Stimulated activated CD4-positive, alpha-beta T cell treated with anti-CD3 and anti-CD28 coated beads, Interleukin-1b, Interleukin-23, amount 100 ng/mL, for 4 hours (primary cell): ENCODE measurements at places on chromosomes 2 and 18.
A peak's percentile ranks its signal among the peaks of the same experiment; 100 is the strongest.

- DNase-seq: no peak
These were observed 679 bp downstream of the TSGA10 start for GRCh38 chr2:99153921-99154604.

DNA sequence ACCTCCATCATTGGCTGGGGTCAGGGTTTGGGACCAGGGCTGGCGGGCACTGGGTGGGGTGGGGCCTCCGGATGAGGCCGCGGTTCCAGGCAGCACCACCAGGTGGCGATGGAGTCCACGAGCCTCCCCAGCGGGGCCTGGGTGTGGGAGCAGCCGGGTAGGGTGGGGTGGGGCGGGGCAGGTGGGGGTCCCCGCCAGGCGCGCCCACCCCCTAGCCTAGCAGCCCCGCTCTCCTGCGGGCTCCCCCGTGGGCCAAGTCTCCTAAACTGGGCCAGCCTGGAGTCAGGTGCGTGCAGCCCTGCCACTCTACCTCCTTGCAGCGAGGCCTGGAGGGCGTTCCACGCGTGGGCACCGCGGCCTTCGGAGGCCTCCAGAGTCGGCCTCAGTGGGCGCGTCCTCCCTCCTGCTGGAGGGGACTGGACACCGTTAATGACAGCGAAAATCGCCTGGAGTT, 187.5 kb downstream of the TWIST2 start:
- peak; percentile 56 for DNase-seq

DNA sequence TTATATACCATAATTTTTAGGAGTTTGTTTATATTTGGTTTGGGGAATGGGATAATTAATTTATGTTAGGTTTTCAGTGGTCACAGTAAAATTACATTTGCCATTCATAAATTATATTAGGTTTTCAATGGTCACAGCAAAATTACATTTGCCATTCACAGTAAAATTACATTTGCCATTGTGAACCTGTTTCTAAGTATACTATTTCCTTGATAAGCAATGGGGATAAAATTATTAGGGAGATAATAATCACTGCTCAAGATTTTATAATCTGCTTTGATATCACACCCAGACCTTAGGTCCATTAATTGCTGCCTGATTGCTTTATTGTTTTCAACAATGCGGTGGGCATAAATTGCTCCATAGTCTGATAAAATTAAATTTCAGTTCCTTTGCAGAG, 124.6 kb downstream of the ASXL3 start:
- DNase-seq: no peak

- DNase-seq: no peak
These were observed 289.4 kb upstream of the CXCR4 start for GRCh38 chr2:136407117-136407951.

DNA sequence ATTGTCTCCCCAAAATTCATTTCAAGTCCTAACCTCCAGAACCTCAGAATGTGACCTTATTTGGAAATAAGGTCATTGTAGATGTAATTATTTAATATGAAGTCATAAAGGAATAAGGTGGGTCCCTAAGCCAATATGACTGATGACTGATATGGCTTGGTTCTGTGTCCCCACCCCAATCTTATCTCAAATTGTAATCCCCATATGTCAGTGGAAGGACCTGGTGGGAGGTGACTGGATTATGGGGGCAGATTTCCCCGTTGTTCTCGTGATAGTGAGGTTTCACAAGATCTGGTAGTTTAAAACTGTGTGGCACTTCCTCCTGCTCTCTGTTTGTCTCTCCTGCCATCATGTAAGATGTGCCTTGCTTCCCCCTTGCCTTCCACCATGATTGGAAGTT, 43.0 kb upstream of the BCL11A start:
- DNase-seq: no peak

DNA sequence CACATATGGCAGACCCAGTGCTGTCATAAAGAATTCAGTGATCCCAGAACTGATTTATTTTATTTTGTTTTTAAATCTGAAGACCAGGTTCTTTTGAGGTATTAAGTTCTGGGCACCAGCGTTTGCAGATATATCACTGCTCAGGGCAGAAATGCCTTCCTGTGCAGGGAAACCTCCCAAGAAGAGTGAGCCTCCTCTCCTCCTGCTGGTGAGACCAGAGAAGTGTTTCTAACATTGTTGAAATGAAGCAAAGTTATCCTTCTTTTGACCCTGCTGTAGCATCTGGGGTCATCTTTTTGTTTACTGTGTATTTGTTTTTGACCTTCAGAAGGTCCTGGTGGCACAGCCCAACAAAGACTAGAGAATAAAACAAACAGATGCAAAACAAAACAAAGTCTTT, 94.0 kb downstream of the AQP4 start:
- no peak for DNase-seq

DNA sequence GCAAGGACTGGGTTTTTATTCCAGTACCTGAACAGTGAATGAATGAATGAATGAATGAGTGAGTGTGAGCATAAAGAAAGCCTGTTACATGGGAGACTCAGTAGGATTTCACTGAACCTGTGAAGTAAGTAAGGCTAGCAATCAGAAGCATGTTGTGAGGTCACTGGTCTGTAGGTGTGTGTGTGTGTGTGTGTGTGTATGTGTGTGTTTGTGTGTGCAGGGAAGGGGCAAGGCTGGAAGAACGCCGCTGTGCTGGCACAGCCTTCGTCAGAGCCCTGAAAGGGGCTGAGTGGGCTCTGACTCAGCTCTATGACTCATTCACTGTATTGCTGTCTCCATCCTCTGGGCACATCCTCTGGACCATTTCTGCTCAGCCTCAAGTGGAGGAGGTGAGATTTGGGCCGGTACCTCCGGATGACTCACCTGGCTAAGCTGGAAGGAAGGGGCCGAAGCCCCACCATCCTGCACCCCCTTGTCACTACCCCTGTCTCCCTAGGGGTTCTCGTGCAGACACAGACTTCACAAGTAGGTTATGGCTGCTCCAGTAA, 51.4 kb upstream of the MRPL33 start:
- DNase-seq: peak; percentile 34

- DNase-seq: no peak
These were observed 109.1 kb upstream of the CTDP1 start for GRCh38 chr18:79570266-79571201.

DNA sequence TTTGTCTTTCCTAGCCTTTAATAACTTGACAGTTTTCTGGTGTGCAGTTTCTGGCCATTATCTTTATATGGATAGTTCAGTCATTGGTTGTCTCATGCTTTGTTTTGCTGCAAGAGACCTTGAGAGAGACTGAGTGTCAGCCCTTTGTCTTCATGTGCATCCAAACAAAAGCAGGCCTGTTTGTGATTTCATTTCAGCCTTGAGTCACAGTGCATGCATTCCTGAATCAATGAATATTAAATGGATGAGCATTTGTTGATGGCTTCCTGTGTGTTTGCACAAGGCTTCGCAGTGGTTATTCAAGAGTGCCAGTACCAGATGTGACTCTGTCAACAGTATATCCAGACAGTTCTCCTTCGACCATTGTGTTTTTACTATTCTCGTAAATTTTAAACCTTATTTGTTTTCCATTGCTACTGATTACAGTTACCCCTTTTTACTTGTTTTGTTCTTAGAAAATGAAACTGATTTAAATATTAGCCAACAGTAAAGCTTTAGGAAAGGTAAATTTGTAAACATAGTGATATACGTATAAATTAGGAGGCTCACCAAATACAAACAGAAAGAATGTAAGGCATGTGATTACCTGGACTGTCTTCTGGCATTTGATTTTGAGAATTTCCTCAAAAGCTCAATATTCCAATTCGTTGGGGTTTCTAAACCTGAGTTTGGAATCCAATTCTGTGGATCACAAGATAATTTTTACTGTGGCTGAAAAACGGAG, 319.8 kb downstream of the CTNNA2 start:
- DNase-seq: no peak

DNA sequence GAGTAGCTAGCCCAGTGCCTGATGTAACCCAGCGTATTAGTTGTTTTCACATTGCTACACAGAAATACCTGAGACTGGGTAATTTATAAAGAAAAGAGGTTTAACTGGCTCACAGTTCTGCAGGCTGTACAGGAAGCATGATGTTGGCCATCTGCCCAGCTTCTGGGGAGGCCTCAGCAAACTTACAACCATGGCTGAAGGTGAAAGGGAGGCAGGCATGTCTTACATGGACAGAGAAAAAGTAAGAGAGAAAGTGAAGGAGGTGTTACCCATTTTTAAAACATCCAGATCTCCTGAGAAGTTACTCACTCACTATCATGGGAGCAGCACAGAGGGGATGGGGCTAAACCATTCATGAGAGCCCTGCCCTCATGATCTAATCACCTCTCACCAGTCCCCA, 6.1 kb upstream of the CYRIA start:
- DNase-seq: no peak

GRCh38 chr2:239853706-239854327, 171.3 kb downstream of the NDUFA10 start:
- DNase-seq: no peak

DNA sequence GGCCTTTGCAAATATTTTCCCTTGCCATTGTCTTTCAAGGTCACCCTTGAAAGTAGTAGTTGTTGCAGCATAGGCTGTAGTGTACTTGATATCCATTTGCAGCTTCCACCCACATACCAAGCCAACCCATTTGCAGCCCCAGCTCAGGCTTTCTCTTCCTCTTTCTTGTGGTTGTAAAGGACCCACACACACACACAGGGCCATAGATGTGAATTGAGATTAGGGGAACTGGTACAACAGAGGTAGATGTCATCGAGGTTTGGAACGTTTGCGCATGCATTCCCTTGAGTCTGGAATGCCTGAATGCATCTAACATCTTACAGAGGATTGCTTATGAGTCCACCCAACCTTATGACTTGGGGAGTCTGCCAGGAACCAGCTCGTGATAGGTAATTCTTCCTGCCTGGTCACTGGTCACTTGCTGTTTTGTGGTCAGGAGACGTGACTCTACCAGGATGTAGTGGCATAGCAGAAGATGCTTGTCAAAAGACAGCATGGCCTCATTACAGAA, 91.9 kb downstream of the MRPS9 start:
- DNase-seq: no peak

DNA sequence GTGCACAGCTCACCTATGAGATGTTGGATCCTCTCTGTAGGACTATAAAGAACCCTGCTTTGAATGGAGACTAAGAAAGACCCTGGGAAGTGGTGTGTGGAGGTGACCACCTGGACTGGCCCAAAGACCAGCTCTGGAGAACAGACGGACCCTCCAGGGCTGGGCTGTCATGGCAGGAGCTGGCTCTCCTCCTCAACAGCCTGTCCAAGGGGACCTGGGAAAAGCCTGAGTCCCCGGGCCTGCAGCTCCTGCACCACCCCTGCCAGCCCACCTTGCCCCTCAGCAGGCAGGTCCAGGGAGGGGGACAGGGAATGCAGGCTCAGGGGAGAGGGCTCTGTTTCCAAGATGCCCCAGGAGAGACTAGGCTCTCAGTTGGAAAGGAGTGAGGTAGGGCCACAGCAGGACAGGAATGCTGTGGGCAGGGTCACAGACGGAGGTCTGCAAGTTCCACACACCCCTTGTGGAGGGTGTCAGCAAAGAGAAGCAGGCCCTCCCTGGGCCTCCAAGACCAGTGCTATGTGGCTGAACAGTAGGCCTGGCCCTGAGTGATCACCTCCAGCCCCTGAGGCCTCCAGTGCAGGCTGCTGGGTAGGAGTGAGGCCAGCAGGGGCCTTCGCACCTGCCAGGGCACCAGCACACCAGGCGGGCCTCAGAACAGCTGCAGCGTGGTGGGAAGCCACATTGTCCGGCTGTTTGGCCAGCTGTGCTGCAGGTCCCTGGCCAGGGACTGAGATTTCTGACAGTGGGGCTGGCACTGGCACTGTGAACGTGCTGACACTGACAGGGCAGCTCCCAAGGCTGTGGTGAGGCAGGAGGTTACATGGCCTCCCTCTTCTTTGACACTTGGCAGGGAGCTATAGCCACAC, 86.4 kb upstream of the OTOS start:
- no peak for DNase-seq

DNA sequence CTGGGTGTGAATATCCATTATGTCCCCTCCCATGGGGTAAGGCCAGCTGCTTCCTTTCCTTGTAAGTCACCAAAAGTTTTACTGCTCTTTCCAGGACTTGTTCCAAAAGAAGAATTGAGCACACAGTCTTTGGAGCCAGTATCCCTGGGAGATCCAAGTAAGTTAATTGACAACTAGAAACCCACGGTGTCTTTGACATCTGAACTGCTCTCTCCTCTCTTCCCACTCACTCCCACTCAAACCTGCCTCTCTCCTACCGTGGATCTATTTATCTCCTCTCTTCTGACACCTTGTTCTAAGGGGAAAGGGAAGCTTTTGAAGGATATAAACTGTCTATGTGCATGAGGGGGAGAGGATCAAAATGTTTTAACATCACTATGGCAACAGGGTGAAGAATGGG, 86.7 kb downstream of the VIT start:
- DNase-seq: no peak

GRCh38 chr2:48319863-48320262, 210.1 kb upstream of the STON1 start:
- DNase-seq: no peak

DNA sequence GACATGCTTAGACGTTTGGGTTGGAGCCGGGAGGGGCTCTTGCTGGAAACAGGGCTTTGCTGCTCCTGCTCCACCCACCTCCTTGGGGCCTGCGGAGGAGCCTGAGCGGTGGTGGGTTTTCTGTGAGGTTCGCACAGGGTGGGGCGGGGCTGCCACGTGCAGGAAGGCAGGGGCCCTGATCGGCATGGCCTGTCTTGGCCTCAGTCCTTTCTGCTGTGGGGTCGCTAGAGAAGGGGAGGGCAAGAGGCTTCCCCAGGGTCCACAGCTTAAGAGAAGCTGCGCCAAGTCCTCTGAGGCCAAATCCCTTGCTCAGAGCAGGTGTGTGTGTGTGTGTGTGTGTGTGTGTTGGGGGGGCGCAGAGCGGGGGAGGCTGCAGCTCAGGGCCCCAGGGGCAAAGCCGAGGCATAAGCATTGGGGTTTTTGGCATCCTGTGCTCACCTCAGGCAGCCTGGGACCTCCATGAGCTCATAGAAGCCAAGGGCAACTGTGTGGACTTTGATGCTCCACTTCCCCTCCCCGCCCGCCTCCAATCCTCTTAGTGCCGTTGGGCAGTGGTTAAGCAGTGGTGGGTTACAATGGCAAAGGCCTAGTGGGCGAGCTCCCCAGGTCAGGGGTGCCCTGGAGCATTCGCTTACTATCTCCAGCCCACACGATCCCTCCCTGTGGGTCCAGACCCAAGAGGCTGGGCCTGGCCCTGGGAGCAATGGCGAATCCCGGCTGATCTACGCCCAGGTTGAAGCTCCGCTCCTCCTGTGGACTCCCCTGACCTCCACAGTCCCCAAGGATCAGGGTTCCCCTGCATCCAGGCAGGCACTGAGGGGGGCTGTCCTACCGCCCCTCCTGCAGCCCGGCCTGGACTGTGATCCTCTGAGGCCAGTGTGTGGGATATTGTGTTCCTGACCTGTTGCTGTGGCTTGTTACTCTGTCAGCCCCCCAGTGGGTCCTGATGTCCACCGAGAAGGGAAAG, 28.9 kb downstream of the TOGARAM2 start:
- DNase-seq: no peak

GRCh38 chr2:211396815-211397214, 840.4 kb downstream of the CPS1 start:
- DNase-seq: no peak

DNA sequence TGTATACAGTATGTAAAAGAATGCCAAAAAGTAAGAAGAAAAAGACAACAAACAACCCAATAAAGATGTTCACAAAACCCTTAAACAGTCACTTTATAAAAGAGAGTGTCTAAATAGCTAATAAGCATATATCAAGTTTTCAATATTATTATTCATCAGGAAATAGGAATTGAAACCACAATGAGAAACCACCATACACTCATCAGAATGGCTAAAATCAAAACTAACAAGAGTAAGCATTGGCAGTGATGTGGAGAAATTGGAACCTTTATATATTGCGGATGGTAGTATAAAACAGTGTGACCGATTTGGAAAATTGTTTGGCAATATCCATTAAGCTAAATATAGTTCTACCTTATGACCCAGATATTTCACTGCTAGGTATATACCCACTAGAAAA, 20.5 kb upstream of the TGFA start:
- DNase-seq: no peak
